ENCODE measurements at places on chromosomes 2 and 18.

GRCh38 chr2:29147963-29148362 is 32.7 kb downstream of the CLIP4 start:
- no peak for DNase-seq
- H3K27me3 ChIP-seq, result no peaks in the 10 kb centered on the region
- H3K27ac ChIP-seq, result no peak overlapping the region
- no peak overlapping the region for H3K4me3 ChIP-seq

- DNase-seq, result no peak
- no peak overlapping the region for H3K4me3 ChIP-seq
- peaks cover 4% of the 10 kb centered on the region for H3K36me3 ChIP-seq
- peaks cover 10% of the 10 kb centered on the region for H3K4me1 ChIP-seq
- H3K27ac ChIP-seq, result no peak overlapping the region
Measured at GRCh38 chr2:170201734-170202393, 23.9 kb downstream of the MYO3B start.

- no peak for DNase-seq
- no peak overlapping the region for H3K4me3 ChIP-seq
- H3K36me3 ChIP-seq, result peaks cover 5% of the 10 kb centered on the region
- H3K27me3 ChIP-seq, result no peaks in the 10 kb centered on the region
- peak overlapping the region; percentile 73 for H3K27ac ChIP-seq
- H3K4me1 ChIP-seq, result peaks cover 12% of the 10 kb centered on the region
Measured at GRCh38 chr2:152354909-152355308, 19.9 kb downstream of the FMNL2 start.

DNA sequence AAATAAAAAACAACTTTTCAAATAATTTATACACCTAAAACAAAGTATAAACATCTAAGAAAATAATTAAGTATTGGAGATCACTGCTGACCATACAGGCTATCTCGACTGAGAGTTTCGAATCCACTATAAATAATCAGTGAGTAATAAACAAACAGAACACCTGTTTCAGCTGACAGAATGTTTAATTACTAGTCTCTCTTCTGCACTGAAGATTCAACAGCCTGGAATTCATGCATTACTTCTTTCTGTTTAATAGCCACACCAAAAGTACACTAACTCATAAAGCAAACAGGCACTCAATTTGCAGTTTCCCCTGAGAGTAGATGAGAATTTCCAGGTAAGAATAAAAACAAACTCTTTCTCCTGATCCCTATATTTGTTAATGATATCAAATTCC is 138.5 kb downstream of the RBMS1 start:
- peaks cover 24% of the 10 kb centered on the region for H3K4me1 ChIP-seq
- H3K27me3 ChIP-seq, result no peaks in the 10 kb centered on the region
- no peak overlapping the region for H3K4me3 ChIP-seq
- peaks cover 19% of the 10 kb centered on the region for H3K36me3 ChIP-seq
- peak overlapping the region; percentile 70 for H3K27ac ChIP-seq

GRCh38 chr2:70793450-70793849 is 3.0 kb upstream of the FIGLA start:
- H3K27me3 ChIP-seq, result peaks cover 92% of the 10 kb centered on the region
- H3K36me3 ChIP-seq, result no peaks in the 10 kb centered on the region
- peaks cover 7% of the 10 kb centered on the region for H3K4me1 ChIP-seq
- no peak overlapping the region for H3K4me3 ChIP-seq
- DNase-seq, result no peak

- no peak overlapping the region for H3K4me3 ChIP-seq
- no peaks in the 10 kb centered on the region for H3K4me1 ChIP-seq
- no peaks in the 10 kb centered on the region for H3K36me3 ChIP-seq
- no peak overlapping the region for H3K27ac ChIP-seq
Measured at GRCh38 chr2:21424375-21424774, 300.6 kb downstream of the TDRD15 start.

- no peaks in the 10 kb centered on the region for H3K36me3 ChIP-seq
- no peak overlapping the region for H3K27ac ChIP-seq
- peaks cover 24% of the 10 kb centered on the region for H3K27me3 ChIP-seq
- H3K4me3 ChIP-seq, result no peak overlapping the region
- H3K4me1 ChIP-seq, result no peaks in the 10 kb centered on the region
- DNase-seq, result no peak
Measured at GRCh38 chr2:84160453-84160852, 298.6 kb downstream of the SUCLG1 start.

DNA sequence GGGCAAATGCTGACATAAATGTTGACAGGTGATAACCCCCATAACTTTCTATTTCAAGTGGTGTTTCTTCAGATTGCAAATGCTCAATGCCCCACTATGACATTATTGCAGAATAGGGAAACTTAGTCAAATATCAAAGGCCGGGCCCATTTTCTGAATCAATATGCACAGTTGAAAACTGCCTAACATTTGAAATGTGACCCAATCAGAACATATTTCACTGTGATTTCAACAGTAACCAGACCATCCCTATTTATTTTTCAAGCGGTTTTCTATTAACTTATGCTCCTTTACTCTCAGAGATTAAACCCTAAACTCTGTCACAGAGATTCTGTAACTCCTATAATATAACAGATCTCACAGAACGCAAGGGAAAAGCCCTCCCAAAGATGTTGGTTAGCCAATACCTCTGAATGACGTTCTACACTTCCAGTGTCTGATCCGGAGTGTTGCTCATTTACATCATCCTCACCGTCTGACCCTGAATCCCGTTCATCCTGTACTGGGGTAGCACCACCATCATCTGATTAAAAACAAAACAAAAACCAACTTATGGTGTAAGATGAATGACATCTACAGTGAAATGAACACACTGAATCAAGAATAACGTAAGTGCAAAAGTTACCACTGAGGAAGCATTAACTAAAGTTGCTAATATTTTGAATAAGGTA is 2.9 kb downstream of the IWS1 start:
- H3K4me1 ChIP-seq, result peaks cover 15% of the 10 kb centered on the region
- H3K27ac ChIP-seq, result no peak overlapping the region
- H3K4me3 ChIP-seq, result peak overlapping the region; percentile 32
- H3K36me3 ChIP-seq, result peaks cover 7% of the 10 kb centered on the region

GRCh38 chr2:23537991-23538390 is 153.0 kb downstream of the KLHL29 start:
- H3K4me3 ChIP-seq, result no peak overlapping the region
- peaks cover 28% of the 10 kb centered on the region for H3K4me1 ChIP-seq
- H3K27me3 ChIP-seq, result no peaks in the 10 kb centered on the region

GRCh38 chr2:57528499-57528898 is 518.1 kb upstream of the VRK2 start:
- no peaks in the 10 kb centered on the region for H3K36me3 ChIP-seq
- H3K4me3 ChIP-seq, result no peak overlapping the region
- H3K27ac ChIP-seq, result no peak overlapping the region
- H3K27me3 ChIP-seq, result no peaks in the 10 kb centered on the region
- no peak for DNase-seq

- H3K27ac ChIP-seq, result peak overlapping the region; percentile 99
- no peak for DNase-seq
Measured at GRCh38 chr2:55051026-55051866, 995 bp upstream of the RTN4 start.

DNA sequence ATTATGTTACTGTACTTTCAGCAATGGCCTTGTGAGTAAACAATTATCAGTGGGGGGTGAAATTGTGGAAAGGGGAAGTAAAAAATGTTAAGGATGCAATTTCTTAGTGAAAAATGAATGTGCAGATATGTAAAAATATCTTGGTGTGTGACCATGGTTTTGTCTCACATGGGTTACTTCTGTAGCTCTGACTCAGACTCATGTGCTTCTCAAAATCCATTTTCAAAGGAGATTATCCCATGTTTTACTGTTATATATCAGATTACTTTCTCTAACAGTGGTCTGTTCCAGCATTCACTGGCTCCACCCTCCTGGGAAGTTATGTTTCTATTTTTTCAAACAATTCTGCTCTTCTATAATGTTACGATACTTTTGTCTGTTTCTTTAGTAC is 298.2 kb upstream of the COL3A1 start:
- no peaks in the 10 kb centered on the region for H3K27me3 ChIP-seq
- peaks cover 3% of the 10 kb centered on the region for H3K36me3 ChIP-seq
- DNase-seq, result no peak
- H3K4me3 ChIP-seq, result no peak overlapping the region

All from mesothelial cell of epicardium (in vitro differentiated cells).